ENCODE measurements at places on chromosomes 7 and 10.

DNA sequence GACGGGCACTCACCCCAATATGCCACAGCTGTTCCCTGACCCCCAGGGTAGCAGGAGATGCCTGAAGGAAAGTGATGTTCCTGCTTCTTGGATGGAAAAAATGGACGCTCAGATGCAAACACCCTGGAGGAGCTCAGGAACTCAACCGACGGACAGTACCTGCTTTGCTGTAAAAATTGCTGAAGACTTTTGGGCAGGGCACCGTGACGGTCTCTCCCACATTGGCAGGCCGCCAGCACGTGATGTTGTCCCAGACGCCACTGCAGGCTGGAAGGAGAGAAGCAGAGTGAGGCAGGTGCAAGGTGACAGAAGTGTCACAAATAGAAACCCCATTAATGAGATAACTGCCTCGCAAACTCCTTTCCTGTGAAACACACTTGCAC, 35.0 kb downstream of the VIPR2 start:
- DNase-seq: no peak

DNA sequence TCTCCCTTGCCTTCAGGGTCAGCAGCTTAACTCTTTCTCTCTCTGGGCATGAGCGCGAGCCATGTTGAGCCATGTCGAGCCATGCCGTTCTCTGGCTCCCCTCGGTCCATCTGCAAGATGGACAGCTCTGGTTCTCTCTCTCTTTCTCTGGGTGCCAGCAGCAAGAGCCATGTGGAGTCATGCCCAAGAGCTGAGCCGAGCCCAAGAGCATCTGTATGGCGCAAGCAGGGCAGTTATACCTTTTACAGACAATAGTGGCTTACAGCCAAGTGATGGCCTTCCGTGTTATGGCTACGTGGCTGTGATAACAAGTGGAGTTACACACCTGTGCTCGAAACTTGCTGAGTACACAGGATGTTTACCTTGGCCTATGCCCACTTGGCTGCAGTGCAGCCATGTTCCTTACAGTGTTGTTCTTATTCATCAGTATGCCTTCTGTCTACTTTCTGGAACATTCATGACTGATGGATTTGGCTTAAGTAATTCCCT, 327.7 kb downstream of the GLRX3 start:
- no peak for DNase-seq

DNA sequence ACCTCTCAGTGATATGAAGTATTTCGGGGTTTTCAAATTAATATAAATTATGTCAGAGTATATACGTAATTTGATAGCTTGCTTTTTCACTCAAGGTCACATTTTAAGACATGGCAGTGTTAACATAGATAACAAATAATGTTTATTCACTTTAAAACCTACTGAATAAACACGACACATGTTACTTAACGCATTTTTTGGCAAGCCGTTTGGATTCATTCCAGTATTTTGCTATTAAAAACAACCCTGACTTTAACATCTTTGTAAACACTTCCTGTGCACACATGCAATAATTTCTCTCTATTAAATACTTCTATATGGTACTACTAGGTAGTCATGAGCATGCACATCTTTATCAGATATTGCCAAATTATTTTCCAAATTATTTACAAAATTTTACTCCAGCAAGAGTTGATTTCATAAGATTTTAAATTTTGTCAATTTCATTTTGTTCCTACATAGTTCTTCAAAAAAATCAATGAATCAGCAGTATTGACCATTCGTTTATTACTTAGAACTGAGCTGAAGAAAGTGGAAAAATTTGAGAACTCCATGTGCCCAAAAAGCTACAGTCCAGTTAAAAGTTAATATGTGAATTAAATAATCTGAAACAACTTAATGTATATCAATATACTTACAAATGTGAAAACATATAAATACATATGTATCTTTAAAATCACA, 26.8 kb upstream of the THSD7A start:
- no peak for DNase-seq

DNA sequence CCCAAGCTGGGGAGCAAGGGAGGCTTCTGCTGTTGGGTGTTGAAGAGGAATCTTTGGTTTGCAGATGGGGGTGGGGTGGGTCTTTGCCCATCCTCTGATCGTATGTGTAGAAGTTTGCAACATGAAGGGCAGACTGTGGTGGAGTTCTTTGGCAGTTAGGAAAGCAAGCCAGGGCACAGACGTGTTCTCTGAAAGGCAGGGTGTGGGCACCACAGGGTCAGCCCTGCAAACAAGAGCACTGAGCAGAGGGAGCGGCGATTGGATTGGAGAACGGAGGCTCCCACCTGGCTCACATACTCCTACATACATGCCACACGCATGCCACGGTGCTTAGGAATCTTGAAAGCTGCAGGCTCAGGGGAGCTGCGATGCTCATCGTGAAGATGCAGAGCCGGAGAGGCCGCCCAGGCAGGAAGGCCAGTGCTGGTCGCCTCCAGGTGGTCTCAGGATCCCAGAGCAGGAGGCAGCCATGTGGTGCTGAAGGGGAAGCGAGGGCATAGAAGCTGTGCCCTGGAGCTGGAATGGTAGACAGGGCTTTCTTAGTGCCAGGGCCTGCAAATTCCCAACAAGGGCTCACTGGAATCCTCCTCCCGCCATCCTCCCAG, 149.0 kb downstream of the MGMT start:
- no peak for DNase-seq

DNA sequence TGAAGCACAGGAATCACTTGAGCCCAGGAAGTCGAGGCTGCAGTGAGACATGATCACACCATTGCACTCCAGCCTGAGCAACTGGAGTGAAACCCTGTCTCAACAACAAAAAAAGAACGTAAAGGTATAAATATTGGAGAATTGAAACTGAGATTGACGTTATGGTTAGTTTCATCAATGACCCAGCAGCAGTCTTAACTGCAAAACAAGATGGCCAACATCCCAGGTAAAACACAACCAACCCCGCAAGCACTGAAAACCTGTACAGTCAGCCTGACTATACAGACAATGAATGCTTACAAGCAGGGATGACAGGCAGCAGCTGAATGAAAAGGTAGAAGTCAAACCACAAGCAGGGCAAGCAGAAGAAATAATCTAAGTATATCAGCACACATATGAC, 34.7 kb downstream of the WAPL start:
- DNase-seq: no peak

DNA sequence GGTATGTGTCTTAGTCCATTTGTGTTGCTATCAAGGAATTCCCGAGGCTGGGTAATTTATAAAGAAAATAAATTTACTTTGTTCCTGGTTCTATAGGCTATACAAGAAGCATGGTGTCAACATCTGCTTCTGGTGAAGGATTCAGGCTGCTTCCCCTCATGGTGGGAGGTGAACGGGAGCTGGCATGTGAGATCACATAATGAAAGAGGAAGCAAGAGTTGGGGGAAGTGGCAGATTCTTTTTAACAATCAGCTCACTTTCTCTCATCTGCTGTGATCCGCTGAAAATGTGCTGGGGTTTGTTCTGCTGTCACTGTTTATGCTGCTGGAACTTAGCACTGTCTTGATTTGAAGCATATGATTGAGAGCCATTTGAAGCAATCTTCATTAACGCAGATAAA, 730.0 kb upstream of the SORCS1 start:
- no peak for DNase-seq

DNA sequence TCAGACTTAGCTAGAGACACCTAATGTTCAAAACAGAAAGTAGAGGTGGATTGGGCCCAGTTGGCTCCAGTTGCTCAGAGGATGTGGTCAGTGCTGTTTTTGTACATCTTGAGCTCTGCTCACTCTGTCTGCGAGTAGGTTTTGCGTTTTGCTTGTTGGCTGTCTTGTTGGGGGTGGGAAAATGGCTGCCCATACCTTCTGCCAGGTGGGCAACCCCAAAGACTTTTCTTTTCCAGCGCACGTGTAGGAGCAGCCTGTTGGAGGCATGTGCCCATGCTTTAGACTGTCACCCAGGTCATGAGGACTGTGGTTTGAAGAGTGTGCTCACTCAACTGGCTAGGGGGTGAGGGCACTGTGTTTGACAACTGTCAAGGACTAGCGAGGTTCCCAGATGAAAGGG, 73.9 kb downstream of the KAT6B start:
- DNase-seq: no peak

- no peak for DNase-seq
Measured at GRCh38 chr10:126880926-126881325, 24.3 kb upstream of the DOCK1 start.

DNA sequence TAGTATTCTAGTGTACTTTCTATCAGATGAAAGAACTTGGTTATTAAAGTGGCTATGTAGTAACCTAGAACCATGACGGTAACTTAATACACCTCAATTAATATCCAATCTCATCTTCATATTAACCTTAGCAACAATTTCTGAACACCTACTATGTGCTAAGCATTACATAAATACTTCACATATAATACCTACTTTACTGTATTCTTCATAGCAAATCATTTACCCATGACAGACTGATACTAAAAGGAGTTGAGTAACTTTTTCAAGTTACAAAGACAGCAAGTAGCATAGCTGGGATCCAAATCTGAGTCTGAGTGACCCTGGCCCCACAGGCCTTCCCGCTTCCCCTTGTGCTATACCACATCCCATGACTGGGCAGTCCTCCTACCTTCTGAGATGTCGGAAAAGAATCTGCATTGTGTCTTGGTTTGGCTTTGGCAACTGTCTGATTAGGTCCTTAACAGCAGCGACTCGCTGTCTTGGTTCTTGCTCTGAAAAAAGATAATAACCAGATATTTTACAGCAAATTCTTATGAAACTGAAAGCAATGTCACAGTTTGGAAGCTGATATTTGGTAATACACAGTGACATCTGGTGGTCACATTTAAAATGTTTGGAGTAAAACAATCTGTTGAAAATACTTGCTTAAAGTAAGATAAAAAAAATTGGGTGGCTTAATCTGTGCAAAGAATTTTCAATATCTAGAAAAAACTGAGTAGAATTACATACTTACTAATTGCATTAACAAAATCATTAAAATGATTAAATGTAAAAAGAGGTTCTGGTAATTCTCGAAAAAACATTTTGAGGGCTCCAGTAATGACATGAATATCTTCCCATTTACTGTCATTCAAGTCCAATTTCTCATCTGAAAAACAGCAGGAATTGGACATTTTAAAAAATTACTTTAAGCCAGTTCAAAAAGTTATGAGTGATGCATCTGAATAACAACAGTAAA, 120.1 kb downstream of the ARHGAP12 start:
- peak; percentile 69 for DNase-seq

DNA sequence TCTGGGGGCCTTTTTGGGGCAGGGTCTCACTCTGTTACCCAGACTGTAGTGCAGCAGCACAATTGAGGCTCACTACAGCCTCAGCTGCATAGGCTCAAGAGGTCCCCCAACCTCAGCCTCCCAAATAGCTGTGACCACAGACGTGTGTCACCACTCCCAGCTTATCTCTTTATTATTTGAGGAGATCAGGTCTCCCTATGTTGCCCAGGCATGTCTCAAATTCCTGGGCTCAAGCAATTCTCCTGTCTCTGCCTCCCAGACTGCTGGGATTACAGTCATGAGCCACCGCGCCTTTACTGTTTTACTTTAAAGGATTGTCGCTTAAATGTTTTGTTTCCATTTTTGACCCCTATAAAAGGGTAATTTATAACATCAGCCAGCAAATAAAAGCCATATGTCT, 502.6 kb upstream of the AUTS2 start:
- DNase-seq: no peak

- DNase-seq: no peak
Measured at GRCh38 chr7:47782022-47782421, 166.2 kb downstream of the PKD1L1 start.

GRCh38 chr7:66173856-66174255, 31.3 kb upstream of the TPST1 start:
- no peak for DNase-seq

- no peak for DNase-seq
Measured at GRCh38 chr7:43768887-43769272, 10.4 kb downstream of the BLVRA start.

DNA sequence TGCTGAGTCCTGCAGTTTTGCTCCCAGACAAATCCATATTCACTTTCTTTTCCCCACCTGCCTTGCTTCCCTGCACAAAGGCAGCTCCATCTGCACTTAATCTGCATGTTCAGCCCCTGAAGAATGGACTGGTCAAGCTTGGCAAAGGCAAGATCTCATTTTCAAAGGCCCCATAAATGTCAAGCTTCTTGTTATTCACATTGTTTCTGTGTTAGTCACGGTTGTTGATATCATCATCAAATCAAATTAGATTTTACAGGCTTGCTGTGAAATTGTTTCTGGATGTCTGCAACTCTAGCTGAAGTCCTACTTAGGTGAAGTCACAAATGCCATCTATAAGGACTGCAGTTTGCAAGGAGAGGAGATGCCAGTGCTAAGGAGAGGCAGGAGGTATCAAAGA, 91.0 kb downstream of the GPAM start:
- DNase-seq: no peak

DNA sequence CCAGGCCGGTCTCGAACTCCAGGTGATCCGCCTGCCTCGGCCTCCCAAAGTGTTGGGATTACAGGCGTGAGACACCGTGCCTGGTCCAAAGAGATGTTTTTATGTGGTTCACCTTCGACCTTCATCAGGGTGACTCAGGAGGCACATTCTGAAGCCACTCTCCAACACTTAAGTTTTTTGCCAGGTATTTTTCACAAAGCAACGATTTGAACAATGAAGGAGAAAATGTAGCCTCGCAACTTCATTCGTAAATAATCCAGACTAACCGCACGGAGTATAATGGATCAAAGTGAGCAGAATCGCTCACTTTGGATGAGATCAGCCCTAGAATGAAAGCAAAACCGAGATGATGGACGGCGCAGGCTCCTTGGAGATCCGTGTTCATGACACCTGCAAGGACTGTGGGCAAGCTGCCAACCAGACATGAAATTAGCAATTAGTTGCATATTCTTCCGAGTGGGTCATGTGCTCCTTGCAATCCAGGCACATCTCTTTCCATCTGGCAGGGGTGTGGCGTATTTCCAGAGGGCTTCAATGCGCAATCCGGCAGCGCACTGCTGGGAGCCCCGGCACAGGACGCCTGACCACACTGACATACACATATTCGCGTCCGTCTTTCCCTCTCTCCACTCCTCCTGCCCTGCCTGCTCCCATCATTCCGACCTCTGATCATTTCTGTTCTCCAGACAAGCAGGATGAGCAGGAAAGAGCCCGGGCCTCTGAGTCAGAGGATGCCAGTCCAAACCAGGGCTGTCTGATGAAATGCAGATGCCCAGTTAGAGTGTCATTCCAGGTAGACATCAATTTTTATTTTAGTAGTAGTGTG, 148.4 kb downstream of the KLF6 start:
- no peak for DNase-seq

DNA sequence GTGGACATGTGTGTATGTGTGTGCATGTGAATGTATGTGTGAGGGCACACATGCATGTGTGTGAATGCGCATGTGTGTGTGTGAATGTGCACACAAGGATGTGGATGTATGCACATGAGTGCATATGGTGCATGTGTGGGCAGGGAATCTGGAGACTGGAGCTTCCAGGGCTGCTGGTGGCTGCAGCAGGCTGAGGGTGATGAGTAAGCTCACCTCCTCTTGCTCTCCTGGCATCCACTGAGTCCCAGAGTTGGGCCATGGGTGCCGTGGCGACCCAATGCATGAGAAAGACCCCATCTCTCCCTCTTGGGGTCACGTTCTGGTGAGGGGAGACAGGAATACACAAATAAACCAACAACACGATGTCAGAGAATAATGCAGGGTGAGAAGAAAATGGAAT, 33.3 kb upstream of the COL13A1 start:
- no peak for DNase-seq

Data from retina (tissue), 1 donor.